ENCODE measurements at places on chromosomes 2 and 18. TPM values are rescaled to one million over a fixed set of nuclear protein-coding genes. Genes with fewer than 3 reads are reported as not detected.
A peak's percentile ranks its signal among the peaks of the same experiment; 100 is the strongest.

The CFAP53 gene
- total RNA-seq = 0.27 TPM

The KCNE4 gene
- 27.1 TPM for total RNA-seq

The RANBP2 gene
- total RNA-seq = 94.3 TPM

The ASB18 gene
- total RNA-seq = 0.24 TPM

The EDAR gene
- total RNA-seq = not detected

The SERPINB10 gene
- total RNA-seq = not detected

The TCF7L1 gene
- 0.53 TPM for total RNA-seq

The IL36A gene
- not detected for total RNA-seq

The IHH gene
- total RNA-seq = not detected

The PROKR1 gene
- total RNA-seq = not detected

The TGFA gene
- total RNA-seq = 0.19 TPM

The CXCR1 gene
- not detected for total RNA-seq

The FHOD3 gene
- total RNA-seq = 57.5 TPM

The KHK gene
- total RNA-seq = 0.24 TPM

- DNase-seq = no peak
Measured at GRCh38 chr2:191789796-191790195, 57.1 kb downstream of the CAVIN2 start.

- DNase-seq = no peak
Measured at GRCh38 chr18:9422816-9423519, 52.3 kb upstream of the RALBP1 start.

GRCh38 chr18:48192542-48192941 is 216.6 kb downstream of the ZBTB7C start:
- DNase-seq = no peak

- no peak for DNase-seq
Measured at GRCh38 chr18:22143347-22144340, 25.7 kb upstream of the GATA6 start.

DNA sequence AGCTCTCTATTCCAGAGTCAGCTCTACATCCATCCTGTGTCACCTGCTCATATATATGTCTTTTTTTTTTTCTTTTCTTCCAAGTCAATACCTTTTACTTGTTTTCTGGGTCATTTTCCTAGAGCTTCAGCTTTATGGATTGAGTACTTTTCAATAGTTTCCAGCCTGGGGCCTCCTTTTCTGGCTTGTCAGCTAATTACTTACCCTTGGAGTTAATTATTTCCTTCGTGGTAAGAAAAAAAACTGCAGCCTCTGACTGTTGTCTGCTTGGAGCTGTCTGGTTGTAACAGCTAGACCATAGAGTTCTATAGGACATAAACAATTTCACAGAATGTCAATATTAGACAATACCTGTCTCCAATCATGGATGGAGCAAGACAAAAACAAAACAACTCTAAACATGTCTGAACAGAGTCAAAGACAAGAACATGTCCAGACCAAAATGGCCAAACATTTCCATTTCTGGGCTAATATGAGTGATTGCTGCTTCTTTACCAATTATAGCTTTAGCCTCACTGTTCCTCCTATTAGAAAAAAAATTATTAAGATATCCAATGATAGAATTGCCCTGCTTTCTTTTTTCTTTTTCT is 643.1 kb downstream of the SLC4A3 start:
- no peak for DNase-seq

GRCh38 chr2:185757356-185757755 is 18.8 kb downstream of the FSIP2 start:
- DNase-seq = no peak

DNA sequence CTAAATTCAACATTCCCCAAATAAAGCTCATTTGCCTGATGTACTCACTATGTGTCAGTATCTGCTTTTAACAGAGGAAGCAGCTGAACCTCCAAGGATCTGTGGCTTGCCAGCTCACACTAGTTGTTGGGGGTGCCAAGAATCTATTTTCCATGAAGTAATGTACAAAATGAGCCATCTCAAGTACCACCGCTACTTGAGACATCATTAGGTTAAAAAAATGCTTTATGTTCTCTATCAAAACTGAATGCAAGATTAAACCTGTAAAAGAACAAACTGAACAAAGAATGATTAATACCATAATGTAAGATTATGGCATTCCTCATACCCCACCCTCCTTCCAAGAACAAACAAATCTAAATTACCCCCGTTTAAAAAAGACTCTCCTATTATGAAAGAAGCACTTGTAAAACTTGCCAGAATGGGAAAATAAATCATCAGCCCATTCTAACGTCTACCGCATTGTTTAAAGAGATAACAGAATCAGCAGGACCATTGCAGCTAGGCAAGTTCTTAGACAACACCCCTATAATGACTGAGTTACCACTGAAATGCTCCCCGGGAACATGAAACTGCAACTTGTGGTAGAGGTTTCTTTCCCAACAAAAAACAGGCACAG is 471.6 kb downstream of the DLGAP1 start:
- DNase-seq = peak; percentile 88

- DNase-seq = no peak
Measured at GRCh38 chr2:151171186-151171585, 90.5 kb downstream of the RBM43 start.

GRCh38 chr2:108363908-108364225 is 13.9 kb upstream of the SULT1C4 start:
- no peak for DNase-seq

DNA sequence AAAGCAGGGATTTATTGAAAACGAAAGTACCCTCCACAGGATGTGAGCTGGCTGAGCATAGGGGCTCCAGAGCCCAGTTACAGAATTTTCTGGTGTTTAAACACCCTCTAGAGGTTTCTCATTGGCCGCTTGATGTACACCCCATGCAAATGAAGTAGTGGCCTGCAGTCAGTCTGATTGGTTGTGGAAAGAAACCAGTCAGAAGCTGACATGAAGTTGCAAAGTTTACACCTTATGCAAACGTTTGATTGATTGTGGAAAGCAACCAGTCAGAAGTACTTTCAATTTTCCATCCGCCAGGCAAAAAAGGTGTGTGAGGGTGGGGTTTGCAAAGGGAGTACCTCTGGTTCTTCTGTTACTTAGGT is 62.3 kb downstream of the VWA3B start:
- peak; percentile 43 for DNase-seq

GRCh38 chr2:2748399-2749205 is 417.5 kb upstream of the MYT1L start:
- no peak for DNase-seq

DNA sequence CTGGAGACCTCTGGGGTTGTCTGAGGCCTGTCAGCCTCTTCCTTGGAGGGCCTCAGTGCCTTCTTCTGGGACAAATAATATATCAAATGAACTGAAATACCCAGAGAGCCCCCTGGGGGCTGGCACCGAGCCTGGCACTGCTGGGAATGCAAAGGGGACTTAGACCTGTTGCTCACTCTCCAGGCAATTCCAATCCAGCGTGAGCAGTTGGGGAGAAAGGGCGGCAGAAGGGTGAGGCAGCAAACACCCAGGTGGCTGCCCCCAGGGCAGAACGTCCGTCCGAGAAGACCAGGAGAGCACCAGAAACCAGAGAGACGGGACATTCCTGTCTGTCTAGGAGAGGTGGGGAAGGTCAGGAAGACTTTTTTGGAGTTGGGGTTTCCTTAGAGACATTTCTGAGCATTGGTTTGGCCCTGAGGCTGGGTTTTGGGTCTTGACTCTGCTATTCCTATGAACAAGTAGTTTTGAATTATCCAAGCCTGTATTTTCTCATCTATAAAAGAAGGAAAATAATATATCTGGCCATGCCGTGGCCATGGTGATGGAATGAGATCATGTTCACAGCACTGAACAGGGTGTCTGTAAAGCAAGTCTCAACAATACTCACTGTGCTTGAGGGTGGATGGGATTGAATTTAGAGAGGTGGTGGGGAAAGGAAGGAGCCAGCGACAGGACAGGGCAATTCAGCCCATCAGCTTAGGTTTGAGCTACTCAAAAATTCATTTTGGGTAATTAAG is 44.3 kb upstream of the ZBTB7C start:
- no peak for DNase-seq

DNA sequence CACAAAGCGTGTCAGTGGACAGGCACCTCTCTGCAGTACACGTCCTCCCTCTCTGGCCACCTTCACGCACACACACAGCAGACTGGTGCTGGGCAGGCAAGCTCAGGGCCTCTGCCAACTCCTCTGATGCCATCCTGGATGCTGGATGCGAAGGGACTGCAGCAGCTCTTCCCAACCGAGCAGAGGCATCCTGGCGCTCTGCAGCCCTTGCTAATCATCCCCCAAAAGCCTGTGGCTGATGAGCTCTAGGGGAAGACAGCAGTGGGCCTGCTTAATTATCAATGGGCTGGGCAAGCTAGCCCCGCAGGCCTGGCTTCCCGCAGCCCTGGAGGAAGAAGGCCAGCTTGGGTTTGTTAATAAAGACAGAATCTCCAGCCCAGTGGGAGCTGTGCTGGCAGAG is 71.3 kb upstream of the TEX51 start:
- DNase-seq = no peak

GRCh38 chr2:113137827-113138226 is 10.4 kb downstream of the IL1RN start:
- DNase-seq = no peak

- DNase-seq = peak; percentile 38
Measured at GRCh38 chr18:9516437-9517064, 41.2 kb downstream of the RALBP1 start.

GRCh38 chr2:161578998-161579397 is 45.2 kb upstream of the SLC4A10 start:
- DNase-seq = no peak

DNA sequence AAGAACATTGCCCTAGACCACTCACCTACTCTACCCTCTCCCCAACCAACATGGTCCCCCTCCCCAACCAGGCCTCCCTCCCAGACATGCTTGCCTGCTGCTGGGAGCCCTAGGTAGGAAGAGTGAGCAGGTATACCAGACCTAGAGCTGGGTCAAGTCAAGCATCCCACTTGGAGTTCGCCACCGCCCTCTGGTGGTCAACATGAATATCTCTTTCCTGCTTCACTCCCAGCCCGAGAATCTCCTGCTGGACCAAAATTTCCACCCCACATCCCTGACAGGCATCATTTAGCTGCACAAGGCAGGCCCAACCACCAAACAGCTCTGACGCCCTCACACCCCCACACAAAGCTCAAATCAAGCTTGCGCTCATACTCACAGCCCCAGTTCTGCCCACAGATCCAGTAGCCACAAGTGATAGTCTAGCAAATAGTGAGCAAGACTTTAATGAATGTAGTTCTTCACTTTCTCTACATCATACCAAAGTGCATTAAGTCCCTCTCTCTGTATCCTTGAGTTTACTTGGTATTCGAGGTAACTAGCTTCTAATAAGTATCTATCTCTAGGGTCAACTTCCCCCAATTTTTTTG is 116.0 kb downstream of the TNS1 start:
- peak; percentile 76 for DNase-seq

DNA sequence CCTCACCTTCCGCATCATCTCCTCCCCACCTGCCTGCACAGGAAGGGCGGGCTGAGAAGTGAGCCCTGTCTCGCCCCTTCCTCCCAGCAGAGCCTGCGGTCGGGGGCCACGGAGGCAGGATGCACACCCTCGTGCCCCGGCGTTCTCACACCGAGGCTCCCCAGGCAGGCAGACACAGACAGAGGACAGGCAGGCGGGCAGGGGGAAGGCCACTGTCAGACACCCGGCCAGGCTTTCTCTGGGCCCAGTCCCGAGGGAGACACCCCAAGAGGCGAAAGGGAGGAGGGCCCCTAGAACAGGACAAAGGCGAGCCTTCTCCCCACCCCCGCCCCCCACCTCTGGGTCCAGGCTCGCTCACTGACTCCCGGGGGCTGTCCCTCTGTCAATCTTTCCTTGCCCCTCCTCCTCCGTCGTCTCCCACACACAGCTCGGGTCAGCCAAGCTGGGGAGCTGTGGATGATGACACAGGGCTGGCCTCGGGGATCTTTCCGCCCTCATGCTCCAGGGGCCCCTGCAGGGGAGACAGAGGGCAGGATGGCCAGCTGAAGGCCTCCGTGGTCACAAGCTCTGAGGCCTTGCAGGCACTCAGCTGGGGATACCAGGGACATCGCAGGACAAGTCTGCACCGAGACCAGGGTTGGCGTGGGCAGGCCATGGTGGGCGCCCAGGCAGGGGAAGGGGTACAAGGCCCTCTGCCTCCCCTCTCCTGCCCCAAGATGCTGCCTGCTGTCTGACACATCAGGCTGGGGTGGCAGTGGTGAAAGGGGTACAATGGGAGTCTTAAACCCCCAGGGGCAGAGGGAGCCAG is 24.9 kb downstream of the BIN1 start:
- peak; percentile 80 for DNase-seq

- no peak for DNase-seq
Measured at GRCh38 chr2:43414586-43415135, 181.2 kb downstream of the THADA start.

GRCh38 chr2:156455361-156455975 is 19.3 kb downstream of the GPD2 start:
- no peak for DNase-seq

- DNase-seq = peak; percentile 97
Measured at GRCh38 chr18:48538531-48539405, at the start of gene CTIF. Gene CTIF, plus strand, starts transcription at chr18:48539031. Its CDS starts 80,535 bp downstream, at chr18:48619566.

DNA sequence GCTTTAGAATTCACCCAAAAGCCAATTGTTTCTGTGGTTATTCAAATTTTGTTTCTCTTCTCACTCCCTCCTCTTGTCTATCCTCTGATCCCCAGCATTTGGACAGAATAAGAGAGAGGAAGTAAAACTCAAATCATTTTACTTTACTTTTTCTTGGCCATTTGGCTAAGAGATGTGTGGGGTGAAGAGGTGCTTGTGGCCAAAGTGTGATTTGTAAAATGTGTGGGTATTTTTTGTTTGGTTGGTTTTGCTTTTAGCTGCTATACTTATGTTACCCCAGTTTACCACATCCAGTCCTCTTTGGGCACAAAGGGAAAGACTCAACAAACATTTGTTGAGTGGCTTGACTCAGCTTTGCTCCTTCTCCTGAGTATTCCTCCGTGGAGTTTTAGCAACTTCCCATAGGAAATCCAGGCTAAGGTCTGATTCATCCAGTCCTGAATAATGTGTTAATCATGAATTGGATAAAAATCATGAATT is 109.1 kb upstream of the CYP1B1 start:
- DNase-seq = peak; percentile 65

DNA sequence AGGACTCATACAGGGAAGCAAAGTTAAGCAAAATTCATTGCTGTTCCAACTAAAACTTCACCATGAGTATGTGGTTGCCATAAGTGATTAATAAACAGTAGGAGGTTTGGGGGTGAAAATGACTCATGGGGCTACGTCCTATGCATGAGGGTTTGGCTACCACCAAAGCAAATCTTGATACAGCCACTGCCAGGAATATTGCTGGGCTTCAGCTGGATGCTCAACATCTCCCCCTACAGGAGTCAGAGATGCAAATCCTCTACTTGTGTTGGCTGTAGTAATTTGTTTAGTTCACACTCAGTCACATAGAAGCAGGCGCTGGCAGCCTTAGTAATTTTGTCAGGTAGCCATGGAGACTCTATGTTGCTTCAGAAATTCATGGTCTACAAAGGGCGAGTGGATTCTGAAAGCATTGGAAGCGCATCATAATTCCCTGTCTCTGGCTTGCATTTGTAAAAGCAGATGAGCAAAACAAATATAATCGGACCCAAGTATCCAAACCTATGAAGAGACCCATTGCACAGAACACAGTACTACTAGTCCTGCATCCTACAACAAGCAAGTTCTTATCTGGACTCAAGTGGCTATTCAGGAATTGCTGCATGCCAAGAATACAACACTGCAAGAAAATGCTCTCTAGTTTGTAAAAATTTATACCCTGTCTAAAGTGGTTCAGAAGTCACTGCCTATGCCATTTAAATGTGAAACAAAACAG is 76.0 kb downstream of the CD28 start:
- peak; percentile 90 for DNase-seq

Measured in myocyte (in vitro differentiated cells).